ENCODE measurements at places on chromosomes 1 and 21.

DNA sequence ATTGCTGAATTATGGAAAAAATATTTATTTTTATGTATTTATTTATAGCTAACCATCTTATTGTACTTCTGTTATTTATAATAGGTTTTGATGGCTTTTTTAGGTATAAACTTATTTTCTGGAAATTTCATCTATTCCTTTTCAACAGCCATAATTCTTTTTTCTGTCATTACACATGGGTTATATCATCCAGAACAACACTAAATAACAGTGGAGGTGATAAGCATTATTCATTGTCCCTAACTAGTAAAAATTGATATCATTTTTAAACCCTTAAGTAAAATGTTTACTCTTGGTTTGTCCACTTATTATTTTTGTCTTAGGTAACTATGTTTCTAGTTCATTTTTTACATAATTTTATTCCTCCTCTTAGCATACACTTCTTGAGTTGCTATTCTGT lies 309.1 kb downstream of the USH2A start:
- no peak for DNase-seq

DNA sequence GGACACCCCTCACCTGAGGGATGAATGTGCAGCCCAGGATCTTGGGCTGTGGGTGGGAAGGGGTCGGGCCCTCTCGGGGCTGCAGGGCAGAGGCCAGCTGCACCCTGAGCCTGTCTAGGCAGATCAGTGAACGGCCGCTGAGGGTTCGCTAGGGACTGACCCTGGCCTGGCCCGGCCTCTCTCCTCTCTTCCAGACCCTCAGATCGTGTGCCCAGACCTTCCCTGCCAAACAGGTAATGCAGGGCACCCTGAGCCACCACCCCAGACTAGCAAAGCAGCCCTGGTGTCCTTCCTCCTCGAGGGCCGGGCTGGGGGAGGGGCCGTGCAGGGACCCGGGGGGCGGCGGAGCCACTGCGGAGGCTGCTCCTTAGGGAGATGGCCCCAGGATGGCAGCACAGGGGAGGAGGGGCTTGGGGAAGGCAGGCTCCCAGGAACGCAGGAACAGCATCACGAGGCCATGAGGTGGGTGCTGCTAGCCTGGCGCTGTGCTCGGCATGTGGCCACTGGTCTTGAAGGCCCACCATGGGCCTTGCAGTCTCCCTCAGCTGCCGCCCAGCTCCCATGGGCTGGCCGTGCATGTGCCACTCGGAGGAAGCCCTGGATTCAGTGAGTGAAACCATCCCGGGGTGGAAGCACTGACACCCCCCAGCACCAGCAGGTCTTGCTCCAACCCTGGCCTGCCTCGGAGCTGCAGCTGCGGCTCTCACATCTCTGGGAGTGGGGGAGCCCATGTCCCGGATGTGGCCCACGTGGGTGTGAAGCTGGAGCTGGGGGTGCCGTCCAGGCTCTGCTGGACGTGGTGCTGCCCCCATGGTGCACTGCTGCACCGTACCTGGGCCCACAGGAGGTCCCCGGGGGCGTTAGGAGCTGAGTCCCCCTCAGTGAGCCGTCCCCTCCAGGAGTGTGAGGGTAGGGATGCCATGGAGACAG lies 28.7 kb downstream of the COL6A2 start:
- no peak for DNase-seq

DNA sequence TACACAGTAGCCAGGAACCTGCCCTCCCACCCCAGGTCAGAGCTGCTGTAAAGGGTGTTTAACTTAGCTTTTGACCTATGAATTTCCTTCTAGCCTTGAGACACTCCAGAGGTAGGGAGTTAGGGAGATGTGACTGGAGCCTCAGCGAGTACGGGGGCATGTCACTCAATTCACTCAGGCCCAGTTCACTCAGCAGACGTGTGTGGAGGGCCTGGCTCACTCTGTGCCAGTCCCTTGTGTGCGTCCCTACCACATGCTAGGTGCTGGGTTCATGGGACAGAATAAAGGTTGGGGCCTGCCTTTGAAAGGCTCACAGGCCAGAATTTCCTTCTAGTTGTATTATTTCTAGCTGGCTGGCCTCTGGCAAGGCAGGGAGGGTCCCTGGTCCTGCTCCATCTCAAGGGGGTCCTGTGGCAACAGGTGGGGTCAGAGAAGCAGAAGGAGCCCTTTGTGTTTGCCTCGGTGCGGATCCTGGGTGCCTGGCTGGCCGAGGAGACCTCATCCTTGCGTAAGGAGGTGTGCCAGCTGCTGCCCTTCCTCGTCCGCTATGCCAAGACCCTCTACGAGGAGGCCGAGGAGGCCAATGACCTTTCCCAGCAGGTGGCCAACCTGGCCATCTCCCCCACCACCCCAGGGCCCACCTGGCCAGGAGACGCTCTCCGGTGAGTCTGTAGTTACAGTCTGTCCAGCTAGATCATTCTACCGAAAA lies 4.5 kb downstream of the NCDN start:
- DNase-seq = no peak

DNA sequence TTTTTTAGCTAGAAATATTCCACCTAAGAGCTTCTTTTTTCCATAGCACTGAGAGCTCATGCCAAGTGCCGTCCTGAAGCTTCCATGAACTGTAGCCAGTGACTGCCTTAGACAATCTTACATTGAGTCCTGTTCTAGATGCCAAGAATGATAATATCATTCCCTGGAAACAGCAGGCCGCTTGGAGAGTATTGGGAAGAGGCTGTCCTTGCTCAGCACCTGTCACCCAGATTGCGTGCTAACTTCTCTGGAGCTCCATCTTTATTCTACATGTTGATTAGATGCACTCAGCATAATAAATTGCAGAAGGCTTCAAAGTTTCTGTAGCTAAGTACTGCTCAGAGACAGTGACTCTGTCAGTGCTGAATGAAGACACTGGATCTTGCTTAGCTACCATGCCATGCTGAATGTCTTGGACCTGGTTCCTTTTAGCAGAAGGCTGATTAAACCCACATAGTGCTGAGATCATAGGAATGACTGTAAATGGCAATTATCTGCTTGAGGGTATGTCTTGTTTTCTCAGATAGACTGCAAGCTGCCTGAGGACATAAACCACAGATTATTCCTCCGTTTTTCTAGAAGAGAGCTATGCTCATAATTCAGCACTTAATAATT lies 83.1 kb upstream of the IRF2BP2 start:
- DNase-seq = no peak

GRCh38 chr1:30317921-30318320 lies 405.5 kb downstream of the MATN1 start:
- DNase-seq = no peak

GRCh38 chr21:45457161-45457831 lies 52.3 kb downstream of the COL18A1 start:
- DNase-seq = no peak

GRCh38 chr1:244395965-244396364 lies 55.7 kb downstream of the ADSS2 start:
- DNase-seq = no peak

- DNase-seq = no peak
Observed at GRCh38 chr1:31848381-31848897, 32.6 kb upstream of the SPOCD1 start.

DNA sequence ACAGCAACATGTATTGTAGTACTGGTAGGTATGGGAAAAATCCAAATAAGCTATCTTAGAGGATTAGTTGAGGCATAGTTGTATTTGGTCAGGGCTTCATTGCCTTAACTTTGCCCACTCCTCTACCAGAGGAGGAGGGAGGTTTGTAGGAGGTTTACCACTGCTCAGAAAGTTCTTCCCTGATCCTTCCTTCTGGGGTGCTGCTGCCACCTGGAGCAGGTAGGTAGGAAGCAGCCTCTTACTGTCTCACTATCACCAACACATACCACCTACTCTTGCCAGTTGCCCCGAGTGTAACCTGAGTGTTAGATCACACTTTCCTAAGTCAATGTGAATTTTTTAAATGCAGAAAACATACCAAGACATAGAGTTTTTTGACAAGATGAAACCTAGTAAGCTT lies 24.1 kb upstream of the ZSWIM5 start:
- no peak for DNase-seq

- no peak for DNase-seq
Observed at GRCh38 chr1:147496571-147497210, 44.6 kb upstream of the BCL9 start.

Measured in inflammatory macrophage treated with lipopolysaccharide for 4 hours (primary cell).